ENCODE measurements at places on chromosomes 5 and 9. TPM values are rescaled to one million over a fixed set of nuclear protein-coding genes. Genes with fewer than 3 reads are reported as not detected.

The S1PR3 gene
- polyA plus RNA-seq, result 1.8 TPM

The LAMC3 gene
- polyA plus RNA-seq, result 5.1 TPM

- peak; percentile 72 for DNase-seq
Observed at GRCh38 chr9:116154334-116154975, 864 bp downstream of the PAPPA start.

DNA sequence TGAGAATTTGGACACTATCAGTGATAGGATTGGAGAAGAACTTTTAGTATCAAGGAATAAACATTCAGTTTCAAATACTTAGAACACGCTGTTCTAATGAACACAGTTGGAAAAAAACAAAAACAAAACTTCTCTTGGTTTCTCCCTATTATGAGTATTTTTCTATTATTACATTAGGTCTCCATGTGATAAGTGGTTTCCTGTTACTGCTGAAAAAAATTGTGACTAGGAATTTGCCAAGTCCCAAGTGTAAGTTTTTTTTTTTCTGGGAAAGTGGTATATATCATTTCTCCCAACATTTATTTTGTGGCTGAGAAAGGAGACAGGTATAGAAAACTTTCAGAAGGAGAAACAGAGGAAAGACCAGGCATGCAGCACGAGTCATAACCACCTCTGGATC is 41.1 kb downstream of the PCSK1 start:
- DNase-seq, result no peak

The CTNNAL1 gene
- 15.9 TPM for polyA plus RNA-seq

The INSL4 gene
- polyA plus RNA-seq, result not detected

DNA sequence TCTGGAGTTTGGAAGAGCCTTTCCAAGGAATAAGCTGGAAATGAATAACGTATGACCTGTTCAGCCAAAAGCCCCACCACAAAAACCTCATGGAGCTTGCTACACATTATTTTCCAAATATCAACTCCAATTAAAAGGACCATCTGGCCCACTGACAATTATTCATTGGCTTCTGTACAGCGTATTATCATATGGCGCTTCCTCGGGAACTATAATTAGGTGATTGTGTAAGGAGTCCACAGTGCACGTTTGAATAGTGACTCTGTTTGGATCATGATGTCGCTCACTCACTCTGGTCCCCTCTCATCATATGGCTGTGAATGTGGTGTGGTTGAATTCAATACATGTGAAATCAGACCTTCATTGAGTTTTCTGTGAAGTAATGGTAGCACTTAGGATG is 52.1 kb downstream of the GDNF start:
- DNase-seq, result no peak

- DNase-seq, result no peak
Observed at GRCh38 chr5:107505763-107506534, 164.8 kb downstream of the EFNA5 start.

The NIM1K gene
- polyA plus RNA-seq, result 0.77 TPM

- no peak for DNase-seq
Observed at GRCh38 chr5:28580616-28581015, 1542.2 kb upstream of the CDH9 start.

DNA sequence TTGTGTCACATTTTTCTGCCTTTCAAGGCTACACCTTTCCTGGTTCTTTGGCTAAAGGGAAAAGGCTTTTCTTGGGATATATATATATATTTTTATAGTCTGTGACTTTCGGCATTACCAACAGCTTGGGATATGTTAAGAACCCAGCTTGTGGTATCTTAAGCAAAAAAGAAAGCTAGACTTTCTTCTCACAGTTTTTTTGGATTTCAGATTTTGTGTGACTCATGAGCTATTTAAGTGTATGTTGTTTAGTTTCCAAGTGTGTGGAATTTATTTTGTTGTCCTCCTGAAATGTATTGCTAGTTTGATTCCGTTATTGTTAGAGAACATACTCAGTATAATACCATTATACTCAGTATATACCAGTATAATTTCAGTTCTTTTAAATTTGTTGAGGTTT is 64.8 kb downstream of the ERCC6L2 start:
- no peak for DNase-seq

- DNase-seq, result no peak
Observed at GRCh38 chr9:131747352-131747751, 7.5 kb upstream of the RAPGEF1 start.

GRCh38 chr5:19240170-19240569 is 747.8 kb downstream of the CDH18 start:
- no peak for DNase-seq

GRCh38 chr5:115586525-115587146 is 15.6 kb downstream of the TICAM2 start:
- no peak for DNase-seq

DNA sequence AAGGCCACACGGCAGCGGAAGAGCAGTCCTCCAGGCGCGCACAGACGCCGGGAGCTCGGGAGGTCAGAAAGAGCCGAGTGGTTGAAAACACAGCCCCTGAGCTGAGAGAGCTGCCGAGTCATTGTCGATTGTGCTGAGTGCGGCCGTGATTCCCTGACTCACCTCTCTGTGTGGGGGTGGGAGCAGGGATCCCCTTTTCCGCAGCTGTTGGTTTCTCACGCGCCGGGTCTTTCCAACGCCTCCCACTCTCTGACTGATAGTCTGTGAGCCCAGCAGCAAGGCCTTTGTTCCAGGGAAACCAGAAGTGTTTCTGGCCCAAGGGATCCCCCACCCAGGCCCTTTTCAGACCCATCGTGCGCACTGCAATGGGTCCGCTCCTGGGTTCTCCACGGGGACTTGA is 97.3 kb downstream of the MRPL36 start:
- no peak for DNase-seq

The PRRX2 gene
- 1.2 TPM for polyA plus RNA-seq

- no peak for DNase-seq
Observed at GRCh38 chr5:108623826-108624225, 123.9 kb upstream of the FER start.

The NPR3 gene
- 0.77 TPM for polyA plus RNA-seq

Measured in pancreas (tissue), 10 donors.